ENCODE measurements at places on chromosomes 11 and 22.

DNA sequence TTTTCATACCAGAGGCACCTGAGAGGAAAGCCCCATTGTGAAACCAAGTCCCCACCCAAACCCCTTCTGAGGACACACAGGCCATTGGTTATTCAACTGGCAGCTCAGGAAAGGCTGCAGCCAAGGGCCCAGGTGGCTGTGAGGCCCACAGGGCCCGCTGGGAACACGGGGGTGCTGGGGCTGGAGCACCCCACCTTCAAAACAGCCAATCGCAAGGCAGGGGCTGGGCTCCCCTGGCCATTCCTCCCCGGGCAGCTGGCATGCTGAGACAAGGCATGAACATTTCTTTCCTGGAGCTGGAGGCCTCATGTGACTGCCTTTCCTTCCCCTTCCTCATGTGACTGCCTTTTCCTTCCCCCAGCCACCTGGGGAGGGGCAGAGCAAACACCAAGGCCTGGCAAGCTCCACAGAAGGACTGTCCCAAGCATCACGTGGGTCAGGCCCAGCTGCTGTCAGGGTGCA lies 76.9 kb downstream of the PIWIL3 start:
- DNase-seq = no peak

GRCh38 chr11:60193687-60194433 lies 11.0 kb upstream of the MS4A6A start:
- DNase-seq = peak; percentile 74

GRCh38 chr22:30889996-30890480 lies 78.5 kb downstream of the MORC2 start:
- DNase-seq = no peak

GRCh38 chr22:44638971-44639760 lies 62.8 kb upstream of the PRR5 start:
- no peak for DNase-seq

DNA sequence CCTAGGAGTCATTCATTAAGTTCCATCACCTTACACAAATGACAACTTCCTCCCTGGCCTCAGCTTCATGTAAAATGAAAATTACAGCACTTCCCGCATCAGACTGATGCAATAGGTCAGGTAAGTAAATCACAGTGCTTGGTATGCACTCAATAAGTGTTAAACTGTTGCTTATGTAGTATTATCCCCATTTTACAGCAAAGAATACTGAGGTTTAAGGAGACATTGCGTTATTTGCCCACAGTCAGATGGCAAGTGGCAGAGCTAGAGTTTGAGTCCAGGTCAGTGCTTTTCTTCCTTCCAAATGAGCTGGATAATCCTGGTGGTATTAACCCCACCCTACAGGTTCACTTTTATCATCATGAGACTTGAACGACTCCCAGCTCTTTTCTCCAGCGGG lies 29.7 kb downstream of the WT1 start:
- DNase-seq = no peak

GRCh38 chr11:59283311-59283710 lies 70.6 kb upstream of the MPEG1 start:
- no peak for DNase-seq

GRCh38 chr11:67351275-67352005 lies 1.9 kb downstream of the POLD4 start:
- peak; percentile 80 for DNase-seq

DNA sequence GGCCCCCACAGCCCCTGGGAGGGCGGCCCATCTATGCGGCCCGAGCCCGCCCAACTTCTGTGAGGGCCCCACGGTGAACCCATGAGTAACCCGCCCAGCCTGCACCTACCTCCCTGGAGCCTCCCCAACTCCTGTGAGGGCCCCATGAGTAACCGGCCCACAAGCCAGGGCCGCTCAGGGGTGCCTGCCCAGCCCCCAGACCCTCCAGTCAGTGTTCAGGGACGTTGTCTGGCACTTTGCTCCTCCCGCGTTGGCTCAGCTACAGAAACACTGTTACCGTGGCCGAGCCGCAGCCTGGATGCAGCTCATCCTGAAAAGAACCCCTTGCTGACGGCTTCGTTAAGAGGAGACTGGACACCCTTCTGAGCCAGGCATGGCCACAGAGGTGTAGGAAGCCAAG lies 179.6 kb downstream of the BRD1 start:
- no peak for DNase-seq

DNA sequence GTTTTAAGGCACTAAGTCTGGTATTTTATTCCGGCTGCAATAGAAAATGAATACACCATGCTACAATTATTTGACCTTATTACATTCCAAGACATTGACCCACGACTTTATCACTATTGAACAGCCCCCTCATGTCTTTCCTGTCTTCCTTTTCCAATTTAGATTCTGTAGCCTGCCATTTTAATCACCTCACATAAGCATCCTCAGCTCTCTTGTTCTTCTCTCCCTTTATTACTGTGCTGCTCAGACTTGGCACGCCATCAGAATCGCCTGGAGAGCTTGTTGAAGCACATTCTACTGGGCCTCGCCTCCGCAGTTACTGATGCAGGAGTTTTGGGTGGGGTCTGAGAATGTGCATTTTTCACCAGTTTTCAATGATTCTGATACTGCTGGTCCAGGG lies 38.7 kb upstream of the SWAP70 start:
- no peak for DNase-seq

DNA sequence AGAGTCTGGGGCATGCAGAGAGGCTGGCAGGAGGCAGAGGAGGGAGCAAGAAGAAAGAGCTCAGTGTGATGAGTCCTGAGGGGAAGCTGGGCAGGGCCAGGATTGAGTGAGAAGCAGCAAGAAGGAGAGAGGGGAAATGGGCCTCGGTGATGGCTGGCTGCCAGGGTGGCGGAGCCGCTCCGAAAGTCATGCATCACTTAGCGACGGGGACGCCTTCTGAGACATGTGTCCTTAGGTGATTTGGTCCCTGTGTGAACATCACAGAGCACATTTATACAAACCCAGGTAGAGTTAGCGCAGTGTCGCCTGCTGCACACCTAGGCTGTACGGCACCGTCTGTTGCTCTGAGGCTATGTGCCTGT lies 15.1 kb downstream of the TBC1D22A start:
- DNase-seq = no peak

- no peak for DNase-seq
Measured at GRCh38 chr22:37931893-37932389, 21.5 kb downstream of the C22orf23 start.

DNA sequence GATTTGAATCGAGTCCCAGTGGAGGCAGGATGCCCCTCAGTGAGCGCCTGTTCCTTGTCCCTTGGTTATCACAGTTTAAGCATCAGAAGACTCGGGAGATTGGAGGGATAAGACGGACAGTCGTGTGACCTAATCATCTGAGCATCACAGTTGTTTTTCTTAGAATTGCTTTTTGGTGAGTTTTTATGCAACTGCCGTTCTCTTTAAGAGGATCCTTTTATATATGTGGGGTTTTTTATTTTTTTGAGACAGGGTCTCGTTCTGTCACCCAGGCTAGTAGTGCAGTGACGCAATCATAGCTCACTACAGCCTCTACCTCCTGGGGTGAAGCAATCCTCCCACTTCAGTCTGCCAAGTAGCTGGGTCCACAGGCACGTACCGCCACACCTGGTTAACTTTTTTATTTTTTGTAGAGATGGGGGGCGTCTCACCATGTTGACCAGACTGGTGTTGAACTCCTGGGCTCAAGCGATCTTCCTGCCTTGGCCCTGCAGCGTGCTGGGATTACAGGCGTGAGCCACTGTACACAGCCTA lies 16.5 kb downstream of the NUP50 start:
- DNase-seq = no peak

DNA sequence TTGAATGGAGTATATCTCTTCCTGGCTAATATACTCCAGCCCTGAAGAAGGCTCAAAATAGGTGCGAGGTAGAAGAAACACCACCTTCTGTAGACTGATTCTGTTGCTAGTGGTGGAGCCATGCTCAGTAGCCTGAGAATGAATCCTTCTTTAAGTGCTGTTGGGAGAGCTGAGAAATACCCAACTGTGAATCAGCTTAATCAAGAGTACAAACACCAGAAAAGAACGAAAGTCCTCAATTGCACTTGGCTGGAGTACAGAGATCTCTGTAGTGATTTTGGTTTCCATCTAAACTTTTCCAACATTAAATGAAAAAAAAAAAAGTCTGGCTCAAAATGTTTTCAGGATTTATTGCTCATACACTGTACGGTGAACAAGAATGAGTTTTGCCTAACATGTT lies 619.1 kb downstream of the METTL15 start:
- DNase-seq = no peak

DNA sequence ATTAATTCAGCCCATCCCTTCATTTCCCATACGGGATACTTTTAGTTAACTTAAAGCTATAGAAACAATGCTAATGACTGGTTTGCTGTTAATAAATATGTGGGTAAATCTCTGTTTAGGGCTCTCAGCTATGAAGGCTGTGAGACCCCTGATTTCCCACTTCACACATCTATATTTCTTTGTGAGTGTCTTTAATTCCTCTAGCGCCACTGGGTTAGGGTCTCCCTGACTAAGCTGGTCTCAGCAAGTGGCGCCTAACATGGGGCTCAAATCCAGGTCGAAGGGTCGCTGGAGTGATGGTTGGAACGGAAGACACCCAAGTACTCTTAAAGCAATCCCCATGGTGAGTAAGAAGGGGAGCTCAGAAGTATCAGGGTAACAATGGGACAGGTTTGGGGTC lies 14.4 kb upstream of the OOSP1 start:
- peak; percentile 19 for DNase-seq

GRCh38 chr22:24134090-24134846 lies 47.0 kb upstream of the SUSD2 start:
- no peak for DNase-seq

- DNase-seq = no peak
Measured at GRCh38 chr11:78100676-78101472, 21.2 kb upstream of the NDUFC2 start.

GRCh38 chr22:16824716-16825687 lies at the start of gene XKR3:
TSS of gene XKR3 (minus strand) at chr22:16825411. CDS start at chr22:16808073, 17,338 bp downstream.
- no peak for DNase-seq

- DNase-seq = no peak
Measured at GRCh38 chr11:120522021-120522420, 10.5 kb downstream of the GRIK4 start.

GRCh38 chr11:117959438-117960149 lies 26.6 kb upstream of the IL10RA start:
- DNase-seq = no peak

GRCh38 chr22:26182723-26183122 lies 13.5 kb downstream of the SEZ6L start:
- DNase-seq = no peak

- no peak for DNase-seq
Measured at GRCh38 chr11:60988658-60989057, 17.2 kb downstream of the CD6 start.

- no peak for DNase-seq
Measured at GRCh38 chr11:134598368-134598767, 186.3 kb upstream of the B3GAT1 start.

GRCh38 chr11:10857459-10857708 lies 469 bp downstream of the ZBED5 start:
- DNase-seq = no peak

GRCh38 chr11:129855086-129855485 lies 39.4 kb downstream of the TMEM45B start:
- DNase-seq = no peak

Data from mesenchymal stem cell (in vitro differentiated cells and primary cell).